Activated CD8-positive, alpha-beta T cell treated with anti-CD3 and anti-CD28 coated beads, Interleukin-2, amount 10 ng/mL, durations not matched to agents 7 days and 5 days (primary cell): ENCODE measurements at places on chromosomes 12 and 14. TPM values are rescaled to one million over a fixed set of nuclear protein-coding genes. Genes with fewer than 3 reads are reported as not detected.

Gene KRT77
- total RNA-seq: not detected

GRCh38 chr12:91506452-91506851 is 323.8 kb upstream of the DCN start:
- H3K4me1 ChIP-seq: no peaks in the 10 kb centered on the region
- H3K27ac ChIP-seq: no peak overlapping the region
- H3K27me3 ChIP-seq: no peaks in the 10 kb centered on the region
- H3K4me3 ChIP-seq: no peak overlapping the region
- DNase-seq: no peak

DNA sequence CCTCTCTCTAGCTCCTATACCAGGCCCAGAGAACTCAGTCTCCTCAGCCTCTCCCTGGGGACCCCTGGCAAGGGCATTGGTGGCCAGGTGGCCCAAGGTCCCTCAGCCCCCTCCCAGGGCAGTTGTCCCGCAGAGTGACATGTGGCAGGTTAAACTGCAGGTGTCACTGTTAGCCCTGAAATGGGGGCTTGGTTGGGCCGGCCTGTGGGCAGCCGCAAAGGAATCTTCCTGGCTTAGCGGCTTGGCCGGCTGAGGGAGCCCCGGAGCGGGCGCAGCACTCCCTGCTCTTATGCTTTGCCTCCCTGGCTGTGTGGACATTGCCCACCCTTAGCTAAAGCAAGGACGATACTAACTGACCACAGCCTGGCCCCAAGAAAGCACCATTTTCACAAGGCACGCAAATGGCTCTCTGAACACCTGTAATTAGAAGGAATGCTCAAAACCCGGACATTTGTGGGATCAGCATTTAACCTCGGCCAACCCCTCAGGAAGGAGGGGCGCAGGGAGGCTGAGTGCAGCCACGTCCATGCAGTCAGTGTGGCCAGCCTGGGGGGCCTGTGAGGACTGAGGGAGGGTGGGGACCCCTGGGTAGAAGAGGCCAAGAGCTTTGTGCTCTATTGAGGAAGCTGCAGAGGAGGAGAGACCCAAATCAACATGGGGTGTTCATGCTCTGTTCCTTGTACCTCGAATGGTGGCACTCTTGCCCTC is 82.2 kb downstream of the PAPOLA start:
- H3K4me1 ChIP-seq: peaks cover 21% of the 10 kb centered on the region
- peaks cover 21% of the 10 kb centered on the region for H3K27me3 ChIP-seq
- peak; percentile 44 for DNase-seq
- no peaks in the 10 kb centered on the region for H3K36me3 ChIP-seq

DNA sequence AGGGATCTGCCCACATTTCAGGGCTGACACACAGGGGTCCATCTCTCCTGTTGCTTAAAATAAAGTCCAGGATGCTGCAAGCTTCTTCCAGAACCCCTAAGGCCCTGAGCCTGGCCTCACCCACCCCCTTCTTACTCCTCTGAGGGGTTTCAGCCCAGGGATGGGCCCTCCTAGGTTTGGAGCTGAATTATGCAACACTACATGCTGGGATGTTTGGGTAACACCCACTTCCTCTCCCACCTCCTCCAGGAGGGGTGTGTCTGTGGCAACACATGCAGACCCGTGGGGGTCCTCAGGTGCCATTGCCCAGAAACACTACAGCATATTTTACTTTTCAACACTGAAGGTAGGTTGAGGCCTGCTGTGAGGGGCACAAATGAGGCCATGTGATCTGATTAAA is 5.4 kb downstream of the FBLN5 start:
- no peak for DNase-seq
- no peak overlapping the region for H3K27ac ChIP-seq
- no peaks in the 10 kb centered on the region for H3K36me3 ChIP-seq
- H3K4me1 ChIP-seq: peaks cover 20% of the 10 kb centered on the region
- H3K27me3 ChIP-seq: peaks cover 19% of the 10 kb centered on the region

DNA sequence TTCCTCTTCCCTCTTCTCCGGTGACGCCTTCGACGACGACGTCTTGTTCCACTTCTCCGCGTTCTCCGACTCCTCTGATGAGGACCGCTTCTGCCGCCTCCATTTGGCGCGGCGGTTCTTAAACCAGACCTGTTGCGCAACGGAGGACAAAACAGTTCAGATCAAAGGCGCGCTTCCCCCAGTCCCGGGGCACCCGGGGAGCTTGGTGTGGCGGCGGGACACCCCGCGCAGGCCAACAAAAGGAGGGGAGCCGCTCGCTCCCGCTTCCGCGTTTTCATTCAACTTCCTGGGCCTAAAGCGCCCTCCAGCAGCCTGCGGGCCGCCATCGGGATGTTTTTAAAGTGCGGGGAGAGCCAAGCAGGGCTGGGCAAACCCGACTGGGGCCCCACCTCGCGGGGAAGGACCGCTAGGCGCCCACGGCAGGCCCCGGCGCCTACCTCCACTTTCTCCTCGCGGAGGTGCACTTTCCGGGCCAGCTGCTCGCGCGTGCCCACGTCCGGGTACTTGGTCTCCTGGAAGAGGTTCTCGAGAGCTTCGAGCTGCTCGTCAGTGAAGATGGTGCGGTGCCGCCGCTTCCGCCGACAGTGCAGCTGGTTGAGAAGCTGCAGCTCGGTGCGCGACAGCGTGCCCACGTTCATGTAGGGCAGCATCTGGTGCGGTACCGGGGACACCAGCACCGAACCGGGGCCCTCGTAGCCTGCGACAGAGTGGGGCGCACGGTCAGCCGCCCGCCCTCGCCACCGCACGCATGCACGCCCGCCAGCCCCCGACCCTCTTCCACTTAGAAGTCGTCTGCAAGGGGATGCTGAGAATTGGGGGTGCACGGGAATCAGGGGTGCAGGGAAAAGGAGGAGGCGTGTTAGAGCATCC is 1.2 kb downstream of the GSC start:
- peak overlapping the region; percentile 46 for H3K27ac ChIP-seq
- peak; percentile 63 for DNase-seq
- H3K4me3 ChIP-seq: peak overlapping the region; percentile 70
- H3K4me1 ChIP-seq: peaks cover 17% of the 10 kb centered on the region
- H3K27me3 ChIP-seq: peaks cover 81% of the 10 kb centered on the region

GRCh38 chr14:92501891-92502351 is 11.7 kb upstream of the RIN3 start:
- H3K27me3 ChIP-seq: no peaks in the 10 kb centered on the region
- no peaks in the 10 kb centered on the region for H3K36me3 ChIP-seq
- H3K4me3 ChIP-seq: no peak overlapping the region
- H3K4me1 ChIP-seq: peaks cover 11% of the 10 kb centered on the region
- no peak for DNase-seq
- no peak overlapping the region for H3K27ac ChIP-seq

- DNase-seq: no peak
- H3K27ac ChIP-seq: no peak overlapping the region
- no peaks in the 10 kb centered on the region for H3K27me3 ChIP-seq
- H3K4me1 ChIP-seq: no peaks in the 10 kb centered on the region
Observed at GRCh38 chr14:84543859-84544258, 986.1 kb upstream of the FLRT2 start.

GRCh38 chr14:35292770-35293561 is 784 bp downstream of the PSMA6 start:
- peak overlapping the region; percentile 99 for H3K4me3 ChIP-seq
- DNase-seq: no peak
- peaks cover 39% of the 10 kb centered on the region for H3K4me1 ChIP-seq
- H3K27ac ChIP-seq: peak overlapping the region; percentile 98

DNA sequence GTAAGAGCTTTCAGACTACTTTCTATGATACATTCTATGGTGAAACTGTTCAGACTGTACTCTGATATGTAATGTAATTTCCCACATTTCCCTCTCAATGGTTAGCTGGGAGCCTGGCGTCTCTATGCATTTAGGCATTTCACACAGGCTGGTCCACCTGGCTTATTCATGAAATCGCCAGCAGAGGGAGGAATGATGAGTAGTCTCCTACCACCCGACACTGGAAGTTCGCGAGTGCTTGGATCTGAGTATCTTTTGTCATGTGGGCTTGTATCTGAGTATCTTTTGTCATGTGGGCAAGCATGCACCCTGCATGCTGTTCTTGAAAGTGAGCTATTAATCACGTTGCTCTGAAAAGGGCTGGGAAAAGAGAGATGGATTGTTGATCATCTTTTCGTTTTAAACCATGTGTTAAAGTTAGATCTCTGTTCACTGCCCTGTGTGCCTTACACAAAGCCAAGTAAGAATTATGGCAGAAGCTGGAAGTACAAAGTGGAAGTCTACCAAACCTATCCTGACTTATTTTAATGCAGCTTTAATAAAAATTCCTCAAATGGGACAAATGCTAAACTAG is 235.0 kb downstream of the ATP23 start:
- DNase-seq: peak; percentile 38
- H3K4me3 ChIP-seq: no peak overlapping the region
- no peaks in the 10 kb centered on the region for H3K36me3 ChIP-seq
- no peak overlapping the region for H3K27ac ChIP-seq
- no peaks in the 10 kb centered on the region for H3K4me1 ChIP-seq
- peaks cover 11% of the 10 kb centered on the region for H3K27me3 ChIP-seq

Gene A2M
- not detected for total RNA-seq

GRCh38 chr14:53252141-53252540 is 99.0 kb upstream of the DDHD1 start:
- no peak overlapping the region for H3K4me3 ChIP-seq
- H3K4me1 ChIP-seq: no peaks in the 10 kb centered on the region
- no peak overlapping the region for H3K27ac ChIP-seq
- H3K27me3 ChIP-seq: peaks cover 4% of the 10 kb centered on the region

GRCh38 chr14:50985859-50986331 is 41.6 kb upstream of the PYGL start:
- no peak for DNase-seq
- H3K27ac ChIP-seq: no peak overlapping the region
- H3K4me3 ChIP-seq: no peak overlapping the region
- H3K27me3 ChIP-seq: peaks cover 6% of the 10 kb centered on the region

Gene GLT1D1
- total RNA-seq: not detected

GRCh38 chr12:47346251-47347019 is 266.7 kb upstream of the AMIGO2 start:
- H3K27me3 ChIP-seq: no peaks in the 10 kb centered on the region
- peaks cover 23% of the 10 kb centered on the region for H3K36me3 ChIP-seq
- no peak overlapping the region for H3K27ac ChIP-seq
- peaks cover 36% of the 10 kb centered on the region for H3K4me1 ChIP-seq

Gene HCAR1
- total RNA-seq: 0.08 TPM

Gene ATP2A2
- total RNA-seq: 130 TPM

Gene DCAF11
- 101 TPM for total RNA-seq

DNA sequence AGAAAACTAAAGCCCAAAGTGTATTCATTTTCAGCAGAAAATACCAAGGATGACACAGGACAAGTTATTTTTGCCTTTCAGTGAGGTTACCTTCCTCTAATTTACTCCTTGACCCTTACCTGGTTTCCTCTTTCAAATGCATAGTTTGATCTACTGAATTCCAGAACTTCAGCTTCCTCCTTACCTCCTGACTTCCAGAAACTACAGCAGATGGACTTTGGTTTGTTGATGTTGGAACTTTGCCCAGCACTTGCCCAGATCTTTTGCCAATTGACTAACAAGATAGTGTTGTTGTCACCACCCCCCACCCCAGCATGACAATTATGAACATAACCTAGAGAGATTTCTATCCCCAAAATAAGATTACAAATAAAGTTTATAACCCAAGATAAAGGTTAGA is 63.2 kb downstream of the NAV3 start:
- H3K4me1 ChIP-seq: no peaks in the 10 kb centered on the region
- no peak overlapping the region for H3K4me3 ChIP-seq
- no peak for DNase-seq
- H3K27ac ChIP-seq: no peak overlapping the region

DNA sequence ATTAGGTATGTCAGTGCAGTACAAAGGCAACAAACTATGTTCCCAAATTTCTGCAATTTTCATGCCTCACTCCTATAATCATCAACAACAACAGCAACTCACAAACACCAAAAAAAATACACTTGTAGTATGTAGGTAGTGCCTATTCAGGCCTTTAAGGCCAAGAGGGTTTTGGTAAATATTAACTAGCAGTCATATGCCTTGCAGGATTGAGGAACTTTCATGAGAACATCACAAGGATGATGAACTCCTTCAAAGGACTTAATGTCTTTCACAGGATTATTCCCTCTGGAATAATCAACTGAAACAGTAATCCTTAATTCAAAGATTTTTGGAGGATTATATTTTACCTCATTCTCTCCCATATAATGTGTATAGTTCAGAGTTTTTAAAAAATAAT is 293.8 kb downstream of the NOVA1 start:
- no peak for DNase-seq
- no peaks in the 10 kb centered on the region for H3K27me3 ChIP-seq
- H3K27ac ChIP-seq: no peak overlapping the region
- H3K36me3 ChIP-seq: no peaks in the 10 kb centered on the region

Gene AKAP5
- 2.1 TPM for total RNA-seq

DNA sequence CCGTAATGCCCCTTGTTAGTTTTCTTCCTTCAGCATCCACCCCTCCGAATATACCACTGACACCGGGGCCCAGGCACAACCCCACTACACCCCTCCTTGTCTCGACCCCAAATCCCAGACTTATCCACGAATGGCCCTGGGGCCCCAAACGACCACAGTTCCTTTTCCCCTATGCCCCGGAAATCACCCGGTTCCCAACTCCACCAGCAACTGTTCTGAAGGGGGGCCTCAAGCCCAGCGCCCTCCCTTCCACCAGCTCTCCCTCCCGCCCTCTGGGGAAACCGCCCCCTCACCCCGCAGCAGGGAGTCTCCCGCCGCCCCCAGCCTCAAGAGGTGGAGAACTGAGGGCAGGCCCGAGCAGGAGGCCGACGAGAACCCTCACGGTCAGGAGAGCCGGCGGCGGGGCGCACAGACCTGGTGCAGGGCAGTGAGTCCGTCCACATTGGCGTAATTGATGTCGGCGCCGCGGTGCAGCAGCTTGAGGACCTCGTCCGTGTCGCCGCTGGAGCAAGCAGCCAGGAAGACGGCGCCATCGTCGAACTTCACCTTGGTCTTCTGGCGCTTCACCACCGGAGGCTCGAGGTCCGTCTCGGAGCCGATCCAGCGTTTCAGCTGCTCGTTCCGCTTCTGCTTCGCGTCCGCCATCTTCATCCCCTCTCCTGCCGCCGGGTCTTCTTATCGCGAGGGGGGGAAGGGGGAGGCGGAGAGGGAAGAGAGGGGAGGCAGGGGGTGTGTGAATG is 446 bp downstream of the PPP1R12A start:
- H3K4me3 ChIP-seq: peak overlapping the region; percentile 82
- peak; percentile 62 for DNase-seq
- peak overlapping the region; percentile 98 for H3K27ac ChIP-seq
- no peaks in the 10 kb centered on the region for H3K27me3 ChIP-seq

Gene STAC3
- 7.5 TPM for total RNA-seq

Gene WNT1
- 1.1 TPM for total RNA-seq
